Aortic smooth muscle cell (primary cell): ENCODE measurements at places on chromosomes 12 and 14. TPM values are rescaled to one million over a fixed set of nuclear protein-coding genes. Genes with fewer than 3 reads are reported as not detected.

The APOF gene
- not detected in 2 replicates for total RNA-seq

The SIRT4 gene
- 0.79 and 0.87 TPM in 2 replicates for total RNA-seq

The WDHD1 gene
- 11.4 and 18.2 TPM in 2 replicates for total RNA-seq

The KRT86 gene
- total RNA-seq: under 0.01 and 0.81 TPM in 2 replicates

The ZC2HC1C gene
- 0.99 and 1.1 TPM in 2 replicates for total RNA-seq

The SMIM41 gene
- total RNA-seq: 0.06 and 0.13 TPM in 2 replicates

The TAS2R7 gene
- total RNA-seq: not detected in 2 replicates

The PTCSC3 gene
- total RNA-seq: not detected in 2 replicates

The C12orf50 gene
- 0.13 TPM in 1 of 2 replicates, not detected in the other for total RNA-seq

The CNTN1 gene
- 0.66 and 0.99 TPM in 2 replicates for total RNA-seq

The C14orf93 gene
- total RNA-seq: 6.2 and 7.5 TPM in 2 replicates

The SMOC1 gene
- total RNA-seq: 0.19 and 0.40 TPM in 2 replicates

The OR4K1 gene
- total RNA-seq: not detected in 2 replicates

The PTPN6 gene
- total RNA-seq: not detected in 2 replicates

The GPR84 gene
- total RNA-seq: 0.06 TPM in 1 of 2 replicates, not detected in the other

The OR10G3 gene
- total RNA-seq: not detected in 2 replicates

The CMA1 gene
- total RNA-seq: not detected in 2 replicates

The ITPR2 gene
- 29.8 and 31.2 TPM in 2 replicates for total RNA-seq

The CMKLR1 gene
- 6.5 and 15.3 TPM in 2 replicates for total RNA-seq

The NTF3 gene
- total RNA-seq: 4.4 and 11.1 TPM in 2 replicates

The SLCO1B3 gene
- total RNA-seq: not detected in 2 replicates

The CCDC60 gene
- total RNA-seq: not detected in 2 replicates

The SLC41A2 gene
- total RNA-seq: 9.6 and 15.2 TPM in 2 replicates

The TTC6 gene
- not detected in 2 replicates for total RNA-seq

The LYZ gene
- total RNA-seq: 0.19 and 0.53 TPM in 2 replicates

The MYH7 gene
- not detected in 2 replicates for total RNA-seq

The PIK3C2G gene
- not detected in 2 replicates for total RNA-seq

The DENND5B gene
- total RNA-seq: 10.2 and 11.5 TPM in 2 replicates

The FCF1 gene
- total RNA-seq: 30.6 and 44.7 TPM in 2 replicates

The CLEC4C gene
- not detected in 2 replicates for total RNA-seq

The CLEC1B gene
- total RNA-seq: not detected in 2 replicates

The TOMM20L gene
- not detected in 2 replicates for total RNA-seq

The MEG3 gene
- 67.2 and 146 TPM in 2 replicates for total RNA-seq

The SLC6A15 gene
- total RNA-seq: 0.13 and 0.19 TPM in 2 replicates

The AMHR2 gene
- not detected in 2 replicates for total RNA-seq

The OTOGL gene
- total RNA-seq: 0.62 and 1.6 TPM in 2 replicates

The C12orf54 gene
- total RNA-seq: not detected in 2 replicates

The METTL1 gene
- total RNA-seq: 3.6 and 5.5 TPM in 2 replicates

The KRT73 gene
- not detected in 2 replicates for total RNA-seq

The FUT8 gene
- total RNA-seq: 70.7 and 73.0 TPM in 2 replicates

The TBC1D30 gene
- 0.53 and 0.62 TPM in 2 replicates for total RNA-seq

The SNX6 gene
- 80.1 and 90.9 TPM in 2 replicates for total RNA-seq

The LIN7A gene
- 5.9 and 6.1 TPM in 2 replicates for total RNA-seq

The LMBR1L gene
- 33.5 and 34.1 TPM in 2 replicates for total RNA-seq

The COX14 gene
- 45.6 and 65.3 TPM in 2 replicates for total RNA-seq

The SMAGP gene
- total RNA-seq: 12.3 and 14.0 TPM in 2 replicates

The MIPOL1 gene
- total RNA-seq: 10.0 and 12.5 TPM in 2 replicates

The SRRM4 gene
- total RNA-seq: not detected in 2 replicates

The SERPINA3 gene
- total RNA-seq: 0.81 and 1.6 TPM in 2 replicates

The ERGIC2 gene
- total RNA-seq: 75.4 and 93.4 TPM in 2 replicates

The SERPINA12 gene
- not detected in 2 replicates for total RNA-seq

The SLC25A21 gene
- 0.25 and 0.40 TPM in 2 replicates for total RNA-seq

The FAM222A gene
- 0.06 and 0.13 TPM in 2 replicates for total RNA-seq

The PDE3A gene
- 93.3 and 102 TPM in 2 replicates for total RNA-seq

The ZNF891 gene
- total RNA-seq: 0.79 and 0.87 TPM in 2 replicates

The EPYC gene
- total RNA-seq: not detected in 2 replicates

The EXOC3L4 gene
- 0.26 TPM in 1 of 2 replicates, not detected in the other for total RNA-seq

The ACOT2 gene
- total RNA-seq: 25.9 and 29.3 TPM in 2 replicates

The GARIN6 gene
- total RNA-seq: not detected in 2 replicates

The GPRC5D gene
- 0.25 TPM in 1 of 2 replicates, not detected in the other for total RNA-seq
